T47D (cell line): ENCODE measurements at places on chromosomes 1 and 21.

DNA sequence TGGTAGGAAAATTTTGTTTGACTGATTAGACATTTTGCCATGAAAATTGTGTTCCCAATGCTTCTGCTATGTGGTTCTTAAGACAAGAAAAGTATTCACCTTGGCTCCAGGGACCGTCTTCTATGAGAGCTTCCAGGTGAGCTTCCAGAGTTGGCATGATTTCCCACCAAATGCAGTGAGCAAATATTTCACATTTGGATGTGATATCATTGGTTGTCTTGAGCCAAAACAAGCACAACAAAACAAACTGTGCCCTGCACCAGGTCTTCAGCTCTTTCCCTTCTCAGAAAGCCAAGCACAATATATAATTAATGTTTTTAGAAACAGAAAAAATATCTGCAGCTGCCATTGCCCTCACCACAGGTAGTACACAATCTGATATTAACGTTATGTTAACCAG is 1009.0 kb downstream of the PLA2G4A start:
- peak; percentile 44 for DNase-seq

DNA sequence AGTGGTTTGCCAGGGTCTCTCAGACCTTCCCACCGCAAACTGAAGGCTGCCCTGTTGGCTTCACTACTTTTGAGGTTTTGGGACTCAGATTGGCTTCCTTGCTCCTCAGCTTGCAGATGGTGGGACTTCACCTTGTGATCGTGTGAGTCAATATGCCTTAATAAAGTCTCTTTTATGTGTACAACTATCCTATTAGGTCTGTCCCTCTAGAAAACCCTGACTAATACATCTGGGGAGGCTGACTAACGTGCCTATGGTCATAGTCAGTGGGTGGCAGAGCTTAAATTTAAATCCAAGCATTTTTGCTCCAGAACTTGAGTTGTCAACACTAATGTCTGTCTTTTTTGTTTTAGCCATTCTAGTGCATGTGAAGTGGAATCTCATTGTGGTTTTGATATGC is 76.5 kb upstream of the CHODL start:
- no peak for DNase-seq

DNA sequence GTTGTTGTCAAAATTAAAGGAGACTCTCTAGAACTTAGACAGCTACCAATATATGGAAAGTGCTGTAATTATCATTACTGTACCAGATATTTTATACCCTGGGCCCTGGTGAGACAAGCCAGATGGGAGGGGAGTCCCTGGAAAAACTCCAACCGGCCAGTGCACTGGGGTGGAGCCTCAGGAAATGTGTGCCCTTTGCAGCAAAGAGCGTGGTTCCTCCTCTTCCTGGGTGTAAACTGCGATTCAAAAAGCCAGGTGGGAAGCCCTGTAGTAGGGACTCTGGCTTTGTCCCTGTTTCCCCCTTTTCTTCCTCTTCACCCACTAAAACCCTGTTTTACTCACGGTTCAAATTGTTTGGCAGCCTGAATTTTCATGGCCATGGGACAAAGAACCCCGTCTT is 812.3 kb downstream of the PLA2G4A start:
- DNase-seq = no peak

DNA sequence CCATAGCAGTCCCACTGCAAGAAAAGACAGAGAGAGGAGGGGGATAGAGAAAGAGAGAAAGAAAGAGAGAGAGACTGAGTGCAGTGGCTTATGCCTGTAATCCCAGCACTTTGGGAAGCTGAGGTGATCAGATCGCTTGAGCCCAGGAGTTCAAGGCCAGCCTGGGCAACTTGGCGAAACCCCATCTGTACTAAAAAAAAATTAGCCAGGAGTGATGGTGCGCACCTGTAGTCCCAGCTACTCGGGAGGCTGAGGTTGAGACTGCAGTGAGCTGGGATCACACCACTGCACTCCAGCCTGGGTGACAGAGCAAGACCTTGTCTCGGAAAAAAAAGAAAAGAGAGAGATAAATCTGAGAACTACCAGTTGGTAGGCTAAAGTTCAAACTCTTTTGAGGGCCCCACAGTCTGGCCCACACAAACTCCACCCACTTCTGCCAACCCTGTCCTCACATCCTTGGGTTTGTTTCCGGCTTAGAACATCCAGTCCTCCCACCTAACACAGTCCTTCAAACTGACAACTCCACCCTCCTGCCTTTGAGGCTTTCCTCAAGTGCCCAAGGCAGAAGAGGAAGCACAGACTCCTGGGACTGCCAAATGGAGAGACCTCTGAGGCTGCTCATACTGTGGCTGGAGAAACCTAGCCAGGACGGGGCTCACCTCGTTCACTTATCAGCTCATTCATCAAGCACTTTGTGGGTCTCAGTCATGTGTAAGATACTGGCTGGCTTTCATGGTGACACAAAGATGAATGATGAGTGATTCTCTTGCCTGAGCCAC is 20.1 kb downstream of the TFAP2E start:
- no peak for DNase-seq

DNA sequence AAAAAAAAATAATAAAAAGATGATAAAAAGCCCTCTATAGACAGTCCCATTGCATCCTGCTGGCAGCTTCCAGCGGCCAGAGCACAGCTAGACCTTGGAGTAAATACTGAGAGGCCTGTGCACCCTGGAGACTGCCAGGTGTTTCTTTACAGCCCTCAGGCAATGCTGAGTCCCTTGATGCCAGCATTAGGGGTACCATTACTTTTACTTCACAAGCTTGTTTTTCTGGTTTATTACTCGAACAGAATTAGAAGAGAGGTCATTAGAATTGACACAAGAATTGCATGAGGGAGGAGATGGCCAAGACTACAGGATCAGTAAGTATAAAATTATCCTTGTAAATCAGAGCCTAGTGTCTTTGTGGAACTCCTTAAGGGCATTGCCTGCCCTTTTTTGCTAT is 43.6 kb downstream of the AKNAD1 start:
- no peak for DNase-seq

DNA sequence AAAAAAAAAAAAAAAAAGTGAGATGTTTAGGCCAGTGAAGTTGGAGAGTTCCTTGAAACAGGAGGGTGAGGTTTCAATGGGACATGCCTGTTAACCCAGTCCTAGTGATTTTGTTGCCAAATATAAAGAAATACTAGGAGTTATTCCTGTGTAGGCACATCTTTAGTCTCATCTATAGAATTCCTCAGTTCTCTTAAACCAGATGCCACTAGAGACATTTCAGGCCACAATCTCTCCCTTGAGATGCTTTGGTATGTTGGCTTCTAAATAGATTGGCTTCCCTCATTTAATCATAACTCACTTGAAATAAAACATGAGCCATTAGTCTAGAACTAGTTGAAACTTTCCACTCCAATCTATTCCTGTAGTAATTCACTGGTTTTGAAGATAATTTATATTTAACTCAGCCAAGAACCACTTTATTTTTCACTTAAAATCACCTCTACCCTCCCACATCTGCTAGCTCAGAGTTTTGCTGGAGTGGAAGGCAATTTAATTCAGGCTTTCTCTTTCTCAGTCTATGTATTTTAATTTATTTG is 29.8 kb downstream of the GPR137B start:
- no peak for DNase-seq

DNA sequence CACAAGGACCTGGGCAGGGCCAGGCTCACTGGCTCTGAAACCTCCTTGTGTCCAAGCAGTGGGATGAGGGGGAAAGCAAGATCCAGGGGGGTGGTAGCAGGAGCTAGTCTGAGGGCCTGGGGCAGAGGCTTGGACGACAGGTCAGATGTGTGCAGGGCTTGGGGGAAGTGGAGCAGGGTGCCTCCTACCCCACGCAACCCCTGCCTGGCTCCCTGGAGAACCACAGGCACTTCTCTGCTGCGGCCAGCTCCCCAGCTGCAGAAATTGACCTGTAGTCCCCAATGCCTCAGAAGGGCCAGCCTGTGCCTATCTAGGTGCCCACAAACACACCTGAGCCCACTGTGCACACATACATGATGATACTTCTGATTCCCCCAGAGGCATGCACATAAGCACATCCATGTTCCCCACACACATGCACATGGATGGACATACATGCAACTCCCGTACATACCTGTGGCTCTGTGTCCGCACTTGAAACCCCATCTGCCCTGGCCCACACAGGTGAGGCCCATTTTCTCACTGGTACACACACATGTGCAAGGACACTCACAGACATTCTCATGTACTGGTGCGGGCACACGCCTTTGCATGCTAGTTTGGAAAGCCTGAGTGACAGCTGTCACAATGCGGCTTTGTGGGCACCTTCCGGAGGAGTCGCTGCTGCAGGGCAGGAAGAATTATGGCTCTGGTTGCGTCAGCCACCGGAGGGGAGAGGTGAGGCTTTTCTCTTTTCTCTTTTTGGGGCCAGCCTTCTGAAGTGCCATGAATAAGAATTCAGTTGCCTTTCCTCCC is 247.2 kb upstream of the CSF3R start:
- no peak for DNase-seq

- DNase-seq = no peak
These were observed 655.6 kb upstream of the NEGR1 start for GRCh38 chr1:72937905-72938304.
